ENCODE measurements at places on chromosomes 4 and X.

DNA sequence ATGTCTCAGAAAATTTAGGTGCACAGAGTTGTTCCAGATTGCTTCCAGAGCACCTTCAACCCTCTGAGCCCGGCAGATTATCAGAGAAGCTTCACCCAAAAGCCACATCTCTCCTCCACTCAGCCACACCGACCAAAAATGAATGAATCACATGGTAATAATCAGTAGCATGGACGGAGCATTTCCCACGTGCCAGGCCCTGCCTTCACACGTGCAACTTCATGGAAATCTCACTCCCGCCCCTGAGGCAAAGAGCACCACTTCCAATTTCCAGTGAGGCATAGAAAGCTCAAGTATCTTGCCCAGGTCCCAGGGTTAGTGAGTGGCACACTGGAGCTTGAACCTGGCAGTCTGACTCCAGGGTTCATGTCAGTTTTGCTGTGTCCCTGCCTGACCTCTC lies 56.5 kb downstream of the RELL1 start:
- DNase-seq, result no peak

DNA sequence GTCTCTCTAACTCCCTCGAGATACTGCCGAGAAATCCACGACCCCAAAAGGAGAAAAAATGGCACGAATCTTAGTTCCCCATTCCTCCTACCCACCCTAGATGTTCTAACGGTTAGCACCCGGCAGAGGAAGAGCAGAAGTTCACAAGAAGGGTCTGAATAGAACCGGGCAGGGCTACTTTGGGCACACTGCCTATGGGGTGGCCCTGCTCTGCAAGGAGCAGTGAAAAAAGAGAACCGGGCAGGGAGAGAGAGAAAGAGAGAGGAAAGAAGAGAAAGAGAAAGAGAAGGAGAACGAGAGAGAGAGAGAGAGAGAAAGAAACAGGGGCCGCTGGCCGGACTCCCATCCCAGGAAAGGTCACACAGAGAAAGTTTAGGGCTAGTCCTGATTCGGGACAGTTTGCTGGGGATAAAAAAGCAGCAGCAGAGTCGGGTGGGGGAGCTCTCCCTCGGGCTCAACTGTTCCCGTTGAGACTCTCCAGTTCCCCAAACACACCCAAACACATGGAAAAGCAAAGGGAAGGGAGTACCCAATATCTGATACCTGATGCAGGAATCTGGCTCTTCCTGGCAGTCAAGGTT lies 468 bp downstream of the GLA start:
- peak; percentile 45 for DNase-seq

GRCh38 chr4:10998846-10999245 lies 314.3 kb upstream of the CLNK start:
- DNase-seq, result no peak

DNA sequence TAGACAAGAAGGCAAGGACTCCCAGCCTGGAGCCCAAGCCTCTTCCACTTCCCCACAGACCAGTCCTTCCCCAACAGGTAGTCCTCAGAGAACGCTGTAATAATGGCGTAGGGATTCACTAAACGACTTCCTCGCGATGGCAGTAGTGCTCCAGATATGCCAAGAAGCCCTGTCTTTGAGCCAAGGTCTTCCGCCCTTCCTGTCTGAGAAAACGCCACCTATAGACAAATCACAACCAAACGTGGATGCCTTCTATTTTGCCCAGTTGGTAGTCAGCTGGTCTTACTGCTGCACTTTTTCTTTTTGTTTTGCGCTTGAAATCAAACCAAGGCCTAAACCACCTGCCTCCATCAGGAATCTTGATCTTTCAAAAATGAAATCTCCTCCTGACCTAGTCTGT lies 203.3 kb downstream of the OR13H1 start:
- DNase-seq, result no peak

DNA sequence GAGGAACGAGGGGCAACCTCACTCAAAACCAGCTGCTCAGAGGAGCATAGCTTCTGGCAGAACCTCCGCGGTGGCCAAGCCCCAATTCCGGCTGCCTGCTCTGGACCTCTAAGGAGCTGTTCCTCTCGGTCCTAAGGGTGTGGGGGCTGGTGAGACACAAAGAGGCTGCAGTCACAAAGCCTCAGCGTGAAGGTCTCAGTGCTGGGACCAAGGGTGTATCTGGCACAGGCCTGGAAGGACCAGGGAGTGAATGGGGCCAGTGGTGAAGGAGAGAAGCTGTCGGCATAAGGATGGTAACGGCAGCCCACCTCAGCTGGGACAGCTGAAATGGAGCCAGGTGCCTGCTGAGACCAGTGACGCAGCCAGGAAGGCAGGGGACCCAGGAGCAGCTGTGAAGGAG lies 5.3 kb downstream of the PDE6B start:
- DNase-seq, result no peak

DNA sequence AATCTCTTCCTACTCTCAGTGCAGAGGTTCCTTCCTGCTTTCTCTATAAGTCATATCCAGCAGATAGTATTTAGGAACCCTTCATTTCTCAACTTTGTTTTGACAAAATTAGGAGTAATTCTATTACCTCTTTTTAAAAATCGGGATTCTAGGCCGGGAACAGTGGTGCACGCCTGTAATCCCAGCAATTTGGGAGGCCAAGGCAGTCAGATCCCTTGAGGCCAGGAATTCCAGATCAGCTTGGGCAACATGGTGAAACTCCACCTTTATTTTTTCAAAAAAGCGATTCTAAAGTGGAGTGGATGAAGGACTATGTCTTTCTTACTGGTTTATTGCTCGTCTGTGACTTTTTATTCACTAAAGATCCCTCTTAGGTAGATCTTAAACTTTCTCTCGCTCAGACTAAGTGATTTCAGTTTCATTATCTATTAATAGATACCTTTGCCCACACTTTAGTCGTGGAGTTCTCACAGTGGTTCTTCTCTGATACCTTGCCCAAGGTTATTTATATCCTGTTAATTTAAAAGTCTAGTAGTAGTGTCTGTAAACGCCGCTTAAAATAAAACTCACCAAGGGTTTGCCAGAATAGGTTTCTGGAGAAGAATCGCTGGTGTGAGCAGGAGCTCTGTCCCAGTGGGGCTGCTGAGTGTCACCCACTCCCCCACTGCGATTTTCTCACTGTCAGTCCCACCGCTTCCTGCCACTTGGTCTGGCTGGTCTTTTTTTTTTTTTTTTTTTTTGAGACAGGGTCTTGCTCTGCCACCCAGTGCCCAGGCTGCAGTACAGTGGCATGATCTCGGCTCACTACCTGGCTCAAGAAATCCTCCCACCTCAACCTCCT lies 27.0 kb upstream of the TMEM131L start:
- DNase-seq, result peak; percentile 81

GRCh38 chrX:153377727-153378126 lies 23.4 kb downstream of the PNMA6E start:
- no peak for DNase-seq

GRCh38 chr4:108417923-108418322 lies 202.5 kb upstream of the RPL34 start:
- no peak for DNase-seq

DNA sequence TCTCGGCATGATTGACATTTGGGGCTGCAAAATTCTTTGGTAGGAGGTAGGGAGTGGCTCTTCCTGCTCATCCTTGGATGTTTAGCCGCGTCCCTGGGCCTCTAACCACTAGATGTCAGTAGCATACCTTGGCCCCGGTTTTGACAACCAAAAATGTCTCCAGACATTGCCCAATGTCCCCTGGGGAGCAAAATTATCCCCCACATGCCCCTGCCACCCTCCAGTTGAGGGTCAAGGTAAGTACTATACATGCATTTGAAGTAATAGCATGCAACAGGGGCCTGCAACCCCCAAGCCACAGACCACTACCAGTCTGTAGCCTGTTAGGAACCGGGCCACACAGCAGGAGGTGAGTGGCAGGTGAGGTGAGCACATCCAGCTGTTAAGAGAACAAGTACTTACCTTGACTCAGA lies 17.6 kb upstream of the KIAA1210 start:
- peak; percentile 1 for DNase-seq

Data from OCI-LY7 (cell line).